ENCODE measurements at places on chromosomes 12 and 14.

DNA sequence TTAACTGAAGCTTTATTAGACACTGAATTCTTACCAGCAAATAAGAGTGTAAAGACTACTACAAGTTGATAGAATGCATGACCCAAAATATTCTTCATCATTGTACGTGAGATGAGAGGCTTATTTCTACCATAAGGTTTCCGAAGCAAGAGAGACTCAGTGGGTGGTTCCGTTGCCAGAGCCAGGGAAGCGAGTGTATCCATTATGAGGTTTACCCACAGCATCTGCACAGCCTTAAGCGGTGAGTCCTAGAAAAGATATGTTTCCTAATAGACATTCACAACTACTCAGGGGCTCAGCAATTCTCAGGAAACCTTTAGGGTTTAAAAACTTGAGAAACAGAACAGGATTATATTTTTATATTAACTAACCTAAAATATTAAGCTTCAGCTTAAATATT lies 77.8 kb upstream of the POC1B start:
- DNase-seq: no peak

- DNase-seq: no peak
Measured at GRCh38 chr12:16347391-16348298, at the start of gene MGST1. Gene MGST1 (plus strand): TSS chr12:16347645. CDS start chr12:16354253, 6,608 bp downstream.

DNA sequence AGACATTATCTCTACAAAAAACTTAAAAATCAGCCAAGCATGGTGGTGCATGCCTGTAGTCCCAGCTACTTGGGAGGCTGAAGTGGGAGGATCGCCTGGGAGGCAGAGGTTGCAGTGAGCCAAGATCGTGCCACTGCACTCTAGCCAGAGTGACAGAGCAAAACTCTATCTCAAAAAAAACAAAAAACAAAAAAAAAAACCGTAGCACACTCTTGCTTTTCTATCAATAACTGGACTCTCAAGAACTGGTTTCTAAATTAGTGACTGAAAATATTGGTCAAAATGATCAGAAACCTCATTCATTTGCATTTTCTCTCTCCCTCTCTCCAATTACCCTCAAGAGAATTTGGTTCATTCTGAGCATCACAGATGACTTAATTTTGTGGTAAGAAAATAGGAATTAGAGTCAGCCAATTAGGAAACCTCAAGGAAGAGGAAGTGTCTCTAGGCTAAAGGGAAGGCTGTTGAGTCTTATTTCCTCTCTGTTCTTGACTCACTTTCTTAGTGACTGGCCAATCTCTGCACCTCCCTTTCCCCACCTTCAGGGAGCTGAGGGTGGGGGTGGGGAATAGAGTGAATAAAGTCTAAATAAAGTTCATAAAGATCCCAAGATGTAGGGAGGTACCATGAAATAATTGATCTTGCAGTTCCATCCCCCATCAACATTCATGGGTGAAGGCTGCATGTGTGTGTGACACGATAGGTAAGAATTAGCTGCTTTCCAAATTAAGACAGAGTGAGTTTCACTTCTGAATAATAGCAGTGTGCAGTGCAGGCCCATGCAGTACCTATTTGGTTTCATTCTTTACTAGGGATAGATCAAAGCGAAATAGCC lies 6.8 kb upstream of the PSMA6 start:
- DNase-seq: peak; percentile 40

- no peak for DNase-seq
Measured at GRCh38 chr14:71748196-71748595, 184.0 kb upstream of the RGS6 start.

- peak; percentile 59 for DNase-seq
Measured at GRCh38 chr14:74616507-74616906, 4.5 kb upstream of the LTBP2 start.

DNA sequence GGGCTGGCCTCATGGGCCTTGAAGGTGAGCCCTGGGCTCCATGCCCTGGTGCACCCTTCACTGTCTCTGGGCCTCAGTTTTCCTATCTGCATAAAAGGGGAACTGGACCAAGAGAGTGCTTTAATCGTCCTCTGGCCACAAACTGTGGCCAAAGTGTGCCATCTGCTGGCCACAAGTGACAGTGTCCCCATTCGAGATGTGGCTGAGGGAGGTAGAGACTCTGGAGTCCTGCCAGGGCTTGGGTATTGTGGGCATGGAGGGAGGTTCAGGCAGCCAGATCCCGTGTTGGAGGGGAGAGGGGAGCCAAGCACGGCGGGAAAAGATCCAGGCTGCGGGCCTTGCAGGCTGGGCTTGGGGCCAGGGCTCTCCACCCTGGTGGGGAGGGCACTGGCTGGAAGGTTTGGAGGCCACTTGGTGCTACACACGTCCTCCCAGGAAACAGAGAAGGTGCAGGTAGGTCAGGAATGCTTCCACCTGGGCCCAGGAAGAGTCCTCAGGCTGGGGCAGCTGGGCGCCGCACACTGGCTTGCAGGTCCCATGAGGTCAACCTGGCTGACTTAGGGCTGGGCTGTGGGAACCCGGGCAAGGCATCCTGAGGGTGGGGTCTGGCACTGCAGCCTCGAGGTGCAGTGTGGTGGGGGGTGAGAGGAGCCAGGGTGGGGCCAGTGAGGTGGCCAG lies 7.3 kb upstream of the KIF26A start:
- peak; percentile 44 for DNase-seq

- no peak for DNase-seq
Measured at GRCh38 chr12:27048822-27049752, 26.7 kb downstream of the MED21 start.

Measured in stimulated activated CD8-positive, alpha-beta memory T cell treated with anti-CD3 and anti-CD28 coated beads, Interleukin-4, amount 100 ng/mL, for 48 hours (primary cell).